ENCODE measurements at places on chromosomes 16 and 17.

DNA sequence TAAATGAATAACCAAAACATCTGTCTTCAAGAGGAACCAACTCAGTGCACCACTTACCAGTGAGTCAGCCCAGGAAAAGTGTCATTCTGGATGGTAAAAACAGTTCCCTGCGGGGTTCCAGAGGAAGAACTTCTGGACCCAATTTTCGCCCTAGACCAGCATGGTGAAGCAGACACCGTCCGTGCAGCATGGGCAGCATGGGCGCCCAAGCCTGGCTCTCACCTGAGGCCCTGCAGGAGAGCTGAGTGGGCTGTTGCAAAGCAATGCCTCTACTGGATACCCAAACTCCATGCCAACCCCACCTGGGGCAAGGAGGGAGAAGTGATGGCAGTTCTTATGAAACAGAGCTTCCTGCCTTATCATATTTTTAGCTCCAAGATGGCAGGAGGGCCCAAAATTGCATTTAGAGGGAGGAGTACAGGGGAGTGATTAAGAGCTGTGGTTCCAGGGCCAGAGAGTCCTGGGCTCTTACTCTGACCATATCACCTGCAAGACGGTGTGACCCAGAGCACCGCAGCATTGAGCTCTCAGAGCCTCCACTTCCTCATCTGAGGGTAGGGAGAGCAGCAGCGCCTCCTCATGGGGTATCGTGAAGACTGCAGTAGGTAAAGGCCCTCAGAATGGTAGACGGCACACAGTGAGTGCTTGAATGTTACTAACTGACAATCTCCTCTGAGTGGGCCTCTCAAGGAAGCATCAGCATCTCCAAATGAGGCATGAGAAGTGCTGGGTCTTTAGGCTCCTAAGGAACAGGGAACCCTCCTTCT is 16.6 kb upstream of the INPP5K start:
- no peak for DNase-seq

- DNase-seq = no peak
Measured at GRCh38 chr17:77540975-77541374, 400.2 kb downstream of the SEC14L1 start.

GRCh38 chr17:66930933-66931332 is 33.6 kb upstream of the CACNG4 start:
- DNase-seq = no peak

- no peak for DNase-seq
Measured at GRCh38 chr17:2319051-2319450, 15.3 kb downstream of the SRR start.

DNA sequence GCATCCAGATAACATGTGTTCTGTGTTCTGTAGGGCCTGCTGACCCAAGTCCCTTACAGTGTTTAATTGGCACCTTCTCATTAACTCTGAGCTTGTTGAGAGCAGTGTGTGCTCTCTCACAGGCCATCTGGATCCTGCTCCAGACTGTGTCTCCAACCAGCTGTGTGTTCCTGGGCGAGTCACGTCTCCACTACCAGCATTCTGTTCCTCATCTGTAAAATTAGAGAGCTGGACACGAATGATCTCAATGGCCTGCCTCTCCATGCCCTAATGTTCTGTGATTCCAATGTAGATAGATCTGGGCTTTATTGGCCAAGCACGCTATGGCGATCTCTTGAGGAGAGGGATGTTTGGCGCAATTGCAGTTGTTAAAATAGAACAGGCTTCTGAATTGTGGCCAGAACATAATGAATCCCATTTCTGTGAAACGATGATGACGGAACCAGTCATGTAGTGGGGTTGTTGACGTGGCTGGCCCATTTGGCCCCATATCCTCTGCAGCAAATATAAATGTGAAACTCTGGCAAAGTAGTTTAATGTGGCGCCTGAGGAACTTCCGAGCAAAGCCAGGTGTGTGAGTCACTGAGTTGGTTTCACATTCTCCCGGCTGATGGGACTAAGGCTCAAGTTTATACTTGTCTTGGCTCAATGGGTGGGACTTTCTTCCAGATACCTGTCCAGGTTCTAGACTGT is 22.2 kb downstream of the TBX4 start:
- DNase-seq = no peak

Data from mucosa of descending colon (tissue), 3 donors.